ENCODE measurements at places on chromosomes 5 and 9.

DNA sequence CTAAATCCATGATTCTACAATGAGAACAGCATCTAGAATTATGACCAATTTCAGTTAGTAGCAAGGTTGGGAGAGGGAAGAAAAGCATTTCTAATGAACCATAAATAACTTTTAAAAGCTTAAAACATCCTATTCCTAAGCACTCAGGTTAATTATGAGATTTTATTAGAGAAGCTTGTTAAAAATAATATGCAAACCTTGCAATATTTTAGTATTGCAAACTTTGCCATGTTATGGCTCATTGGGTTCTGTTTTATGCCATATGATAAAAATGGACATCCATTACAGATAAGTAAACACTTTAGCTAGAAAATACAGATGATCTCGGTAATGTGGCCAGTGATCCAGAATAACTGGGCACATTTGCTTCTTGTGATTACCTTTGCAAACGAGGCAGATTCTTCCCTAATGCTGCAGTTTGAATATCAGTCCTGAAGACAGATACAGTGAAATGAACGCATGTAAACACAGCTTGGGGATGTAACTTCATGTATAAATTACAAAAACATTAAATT, 447.0 kb downstream of the PLK2 start:
- no peak for DNase-seq

- no peak for DNase-seq
These were observed 20.4 kb downstream of the ERGIC1 start for GRCh38 chr5:172854451-172854871.

DNA sequence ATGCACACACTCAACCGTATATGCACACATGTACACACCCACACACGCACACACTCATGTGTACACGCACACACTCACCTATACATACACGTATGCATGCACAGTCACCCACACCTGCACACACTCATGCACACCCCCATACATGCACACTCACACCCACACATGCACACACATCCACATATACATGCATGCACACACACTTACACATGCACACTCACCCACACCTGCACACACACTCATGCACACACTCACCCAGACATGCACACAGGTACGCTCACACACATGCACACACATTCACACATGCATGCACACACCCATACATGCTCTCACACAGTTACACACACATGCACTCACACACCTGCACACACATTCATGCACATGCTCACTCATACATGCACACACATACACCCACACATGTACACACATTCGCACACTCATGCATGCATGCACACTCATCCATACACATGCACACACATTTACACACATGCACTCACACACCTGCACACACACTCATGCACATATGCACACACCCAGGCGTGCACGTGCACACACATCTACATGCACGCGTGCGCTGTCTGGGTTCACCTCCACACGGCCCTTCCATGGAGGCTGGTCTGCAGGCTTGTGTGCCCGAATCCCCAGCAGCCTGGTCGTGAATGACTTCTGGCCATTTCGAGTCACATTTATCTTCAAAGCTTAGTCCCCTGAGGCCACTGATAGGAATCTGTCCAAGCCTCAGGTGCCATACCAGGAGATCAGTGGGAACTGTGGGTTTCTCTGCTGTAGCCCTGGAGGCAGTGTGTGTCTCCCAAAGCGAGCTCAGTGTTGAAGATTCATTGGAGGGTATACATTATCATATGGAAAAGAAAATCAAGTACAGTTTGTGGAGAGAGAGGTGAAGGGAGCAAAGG, 103.0 kb downstream of the COL5A1 start:
- DNase-seq, result no peak

DNA sequence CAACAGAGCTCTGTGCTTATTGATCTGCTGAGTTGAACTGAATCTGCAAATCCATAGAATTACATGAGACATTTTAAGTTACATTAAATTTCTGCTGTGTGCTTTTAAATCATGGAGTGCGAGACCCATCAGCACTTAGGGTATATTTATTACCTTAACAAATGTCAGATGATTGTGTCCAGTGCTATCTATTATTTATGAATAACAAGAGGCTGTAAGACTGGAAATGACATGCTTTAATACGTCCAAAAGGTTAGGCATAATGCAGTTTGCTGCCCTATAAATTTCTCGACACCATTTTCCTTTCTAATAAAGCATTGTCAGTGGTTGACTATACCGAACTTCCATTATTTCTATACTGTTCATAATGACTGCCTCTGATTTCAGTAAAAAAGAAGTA, 117.6 kb downstream of the SEMA6A start:
- DNase-seq, result no peak

DNA sequence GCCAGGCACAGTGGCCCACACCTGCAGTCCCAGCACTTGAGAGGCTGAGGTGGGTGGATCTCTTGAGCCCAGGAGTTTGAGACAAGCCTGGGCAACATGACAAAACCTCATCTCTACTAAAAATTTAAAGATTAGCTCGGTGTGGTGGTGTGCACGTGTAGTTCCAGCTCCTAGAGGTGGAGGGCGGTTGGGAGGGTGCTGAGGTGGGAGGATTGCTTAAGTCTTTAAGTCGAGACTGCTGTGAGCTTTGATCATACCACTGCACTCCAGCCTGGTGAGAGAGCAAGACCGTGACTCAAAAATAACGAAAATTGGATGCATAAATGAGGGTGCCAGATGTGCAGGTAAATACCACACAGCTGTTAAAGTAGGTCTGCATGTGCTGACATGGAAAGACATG, 39.3 kb upstream of the TDRD7 start:
- DNase-seq, result no peak
